GM12865 (cell line): ENCODE measurements at places on chromosomes 16 and 17.

- peak; percentile 10 for DNase-seq
Measured at GRCh38 chr17:17971431-17972125, 622 bp downstream of the TOM1L2 start.

GRCh38 chr16:67951485-67951884, 7.6 kb upstream of the LCAT start:
- DNase-seq: no peak

DNA sequence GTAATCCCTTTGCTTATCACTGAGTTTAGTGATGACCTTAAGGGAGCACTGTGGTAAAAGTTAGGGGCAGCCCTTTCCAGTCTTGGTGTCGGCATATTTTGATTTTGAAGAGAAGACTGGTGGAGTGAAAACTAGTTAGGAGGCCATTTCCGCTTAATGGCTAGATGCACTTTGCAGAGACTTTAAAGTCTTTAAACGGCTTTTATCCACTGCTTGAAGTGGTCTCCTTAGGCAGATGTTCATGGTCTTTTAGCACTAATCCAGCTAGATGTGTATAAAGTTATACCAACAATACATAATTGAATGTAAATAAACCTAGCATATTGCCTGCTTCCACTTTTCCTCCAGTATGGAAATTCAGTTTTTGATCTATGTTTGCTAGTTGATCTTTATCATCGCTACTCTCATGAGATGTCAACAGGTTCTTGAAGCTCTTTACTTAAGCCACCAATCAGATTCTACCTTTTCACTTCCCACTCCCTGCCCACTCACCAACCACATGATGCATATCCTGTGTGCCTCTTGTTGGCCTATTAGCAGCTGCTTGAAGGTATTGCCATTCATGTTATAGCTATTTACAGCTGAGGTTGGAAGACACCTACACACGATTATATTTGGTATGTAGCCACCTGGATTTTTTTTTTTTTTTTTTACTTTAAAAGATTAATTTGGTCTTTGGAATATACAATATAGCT, 132.0 kb downstream of the NLK start:
- DNase-seq: peak; percentile 26

DNA sequence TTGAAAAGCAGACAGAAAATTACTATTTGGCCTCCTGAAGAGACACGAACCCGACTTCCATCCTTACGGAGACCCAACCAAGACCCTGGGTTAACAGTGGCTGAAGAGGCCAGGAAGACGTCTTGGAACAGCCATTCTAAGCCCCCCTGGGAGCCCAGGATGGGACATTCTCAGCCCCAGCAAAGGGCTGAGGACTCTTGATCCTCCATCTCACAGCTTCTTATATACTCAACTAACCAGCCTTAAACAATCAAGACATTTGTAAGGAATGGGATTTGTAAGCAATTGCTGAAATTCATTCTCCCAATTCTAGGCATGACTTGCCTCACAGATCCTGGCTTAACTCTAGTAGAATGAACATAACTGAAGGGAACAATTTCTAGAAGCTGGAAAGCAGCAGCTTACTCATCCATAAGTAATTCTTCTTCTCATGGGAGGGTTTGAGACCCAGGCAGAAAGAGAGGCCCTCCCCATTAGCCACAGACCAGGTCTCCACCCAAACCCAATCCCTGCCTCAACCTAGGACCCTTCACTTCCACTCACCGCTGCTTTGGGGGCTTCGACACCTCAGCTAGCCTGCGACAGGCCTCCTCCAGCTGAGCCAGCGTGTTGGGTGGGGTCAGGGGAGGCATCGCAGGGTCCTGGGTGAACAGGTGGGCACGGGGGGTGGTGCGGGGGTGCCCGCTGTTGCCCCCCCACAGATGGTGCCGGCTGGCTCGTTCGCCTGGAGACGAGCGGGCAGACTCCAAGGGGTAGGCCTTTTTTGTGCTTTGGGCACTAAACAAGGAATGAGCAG, 25.5 kb downstream of the AXIN2 start:
- DNase-seq: no peak

GRCh38 chr16:70508752-70509151, 14.6 kb downstream of the COG4 start:
- peak; percentile 32 for DNase-seq

GRCh38 chr16:88524973-88525662, 45.1 kb upstream of the ZC3H18 start:
- DNase-seq: no peak

GRCh38 chr17:30829022-30829421, 2.7 kb upstream of the ATAD5 start:
- DNase-seq: no peak

DNA sequence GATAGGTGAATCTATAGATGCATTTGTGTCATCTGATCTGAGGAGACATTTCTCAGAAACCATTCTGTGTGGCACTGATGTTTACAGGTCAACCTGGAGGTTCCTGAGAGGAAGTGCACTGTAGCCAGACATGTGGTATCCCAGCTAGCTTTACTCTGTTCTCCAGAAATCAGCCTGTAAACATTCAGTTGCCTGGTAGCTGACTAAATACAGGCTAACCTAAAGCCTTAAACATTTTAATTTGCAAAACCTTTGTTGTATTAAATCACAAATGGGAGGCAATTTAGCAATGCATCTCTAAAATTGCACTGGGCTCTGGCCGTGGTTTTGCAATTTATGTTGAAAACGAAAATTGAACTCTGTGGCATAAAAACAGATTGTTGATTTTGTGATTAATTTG, 207.6 kb downstream of the FTO start:
- no peak for DNase-seq

GRCh38 chr17:17175917-17176316, 30.2 kb downstream of the PLD6 start:
- peak; percentile 56 for DNase-seq

DNA sequence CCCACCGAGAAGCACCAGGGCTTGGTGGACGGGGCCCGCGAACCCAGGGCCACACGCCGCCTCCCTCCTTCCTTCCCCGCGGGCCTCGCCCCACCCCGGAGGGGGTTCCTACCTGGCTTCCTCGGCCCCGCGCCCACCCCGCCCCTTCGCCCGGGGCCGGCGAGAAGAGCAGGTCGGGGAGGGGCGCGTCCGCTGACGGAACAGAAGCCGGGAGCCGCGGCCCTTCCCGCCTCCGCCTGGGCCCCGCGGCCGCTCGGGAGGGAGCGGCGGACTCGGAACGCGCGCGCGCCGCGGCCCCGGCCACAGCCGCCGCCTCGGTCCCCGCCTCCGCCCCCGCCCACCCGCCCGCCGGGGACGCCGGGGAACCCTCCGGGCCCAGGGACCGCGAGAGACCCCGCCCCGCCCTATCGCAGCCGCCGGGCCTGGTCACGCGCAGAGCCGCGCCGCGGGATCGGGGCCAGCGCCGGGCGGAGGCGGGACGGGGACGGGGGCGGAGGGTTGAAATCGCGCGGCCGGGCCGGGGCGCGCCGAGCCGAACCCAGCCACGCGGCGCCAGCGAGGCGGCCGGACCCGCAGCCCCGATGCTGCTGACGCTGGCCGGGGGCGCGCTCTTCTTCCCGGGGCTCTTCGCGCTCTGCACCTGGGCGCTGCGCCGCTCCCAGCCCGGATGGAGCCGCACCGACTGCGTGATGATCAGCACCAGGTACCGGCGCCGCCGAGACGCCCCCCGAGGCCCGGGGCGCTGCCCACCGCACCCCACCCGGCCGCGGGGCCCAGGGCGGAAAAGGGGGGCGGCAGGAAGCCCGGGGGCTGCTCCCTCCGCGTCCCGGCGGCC, at the start of gene TLCD3A:
Gene TLCD3A (plus strand): TSS at position 530 of the 835 bp plus-strand sequence. CDS start 52 bp downstream, at position 582.
- peak; percentile 58 for DNase-seq

DNA sequence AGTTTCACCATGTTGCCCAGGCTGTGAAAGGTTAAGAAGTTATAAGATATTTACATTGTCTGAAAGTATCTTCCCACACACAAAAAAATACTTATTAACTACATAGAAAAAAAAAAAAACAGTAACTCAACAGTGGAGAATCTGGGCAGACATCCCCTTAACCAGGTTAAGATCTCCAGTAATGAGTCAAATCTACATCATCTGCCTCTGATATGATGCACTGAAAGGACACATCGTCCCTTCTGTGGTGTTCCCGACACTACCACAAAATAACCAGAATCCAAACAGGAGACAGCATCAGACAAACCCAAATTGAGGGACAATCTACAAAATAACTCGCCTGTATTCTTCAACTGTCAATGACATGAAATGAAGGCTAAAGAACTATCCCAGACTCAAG, 40.0 kb downstream of the CMTM4 start:
- DNase-seq: no peak

GRCh38 chr16:27827765-27828164, 235.7 kb downstream of the GSG1L start:
- no peak for DNase-seq

DNA sequence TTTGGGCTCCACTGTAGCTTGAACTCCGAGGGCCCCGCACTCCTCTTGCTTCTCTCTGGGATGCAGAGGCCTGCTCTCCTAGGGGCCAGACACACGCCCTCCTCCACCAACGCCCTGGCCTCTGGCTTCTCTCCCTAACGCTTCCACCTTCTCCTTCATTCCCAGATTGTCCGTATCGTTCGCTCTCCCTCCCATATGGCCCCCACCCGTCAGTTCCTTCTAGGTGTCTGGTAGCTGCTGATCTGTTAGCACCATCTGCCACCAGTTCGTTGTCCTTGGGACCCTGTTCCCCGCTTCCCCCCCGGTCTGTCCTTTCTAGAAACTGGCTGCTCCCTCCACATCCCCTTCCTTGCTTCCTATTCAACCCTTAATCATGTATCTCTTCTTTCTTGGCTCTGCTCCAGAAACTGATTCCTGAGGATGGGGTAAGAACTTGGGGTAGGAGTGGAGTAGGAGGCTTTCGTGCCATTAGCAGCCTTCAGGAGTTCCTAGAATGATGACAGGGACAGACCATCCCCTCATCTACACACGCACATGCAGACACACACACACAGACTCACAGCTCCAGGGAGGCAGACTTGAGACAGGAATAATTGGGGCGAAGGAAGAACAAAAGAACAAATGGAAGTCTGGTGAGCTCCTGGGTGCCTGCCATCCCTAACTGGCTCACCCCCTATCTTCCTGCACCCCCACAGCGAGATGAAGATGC, 4.3 kb downstream of the ATP1B2 start:
- DNase-seq: no peak

- no peak for DNase-seq
Measured at GRCh38 chr17:74356646-74357465, 4.8 kb downstream of the BTBD17 start.

- DNase-seq: no peak
Measured at GRCh38 chr17:73765824-73766563, 121.7 kb upstream of the SDK2 start.

DNA sequence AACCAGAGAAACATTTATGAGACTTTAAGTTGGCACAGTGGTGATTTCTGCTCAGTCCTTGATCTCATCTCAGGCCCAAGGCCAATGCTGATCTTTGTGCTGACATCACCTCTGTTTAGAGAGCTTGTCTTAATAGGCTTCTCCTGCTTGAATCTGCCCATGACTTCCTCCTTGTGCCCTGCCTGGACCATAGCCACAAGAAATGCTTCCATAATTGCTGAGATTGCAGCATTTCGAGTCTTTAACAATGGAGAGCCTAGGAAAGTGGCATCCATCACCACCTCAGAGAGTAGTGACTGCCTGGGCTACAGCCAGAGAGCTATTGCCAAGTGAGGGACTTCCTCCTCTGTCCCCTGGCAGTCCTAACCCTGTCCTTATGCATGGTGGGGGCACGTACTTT, 25.1 kb upstream of the MMP2 start:
- DNase-seq: no peak

DNA sequence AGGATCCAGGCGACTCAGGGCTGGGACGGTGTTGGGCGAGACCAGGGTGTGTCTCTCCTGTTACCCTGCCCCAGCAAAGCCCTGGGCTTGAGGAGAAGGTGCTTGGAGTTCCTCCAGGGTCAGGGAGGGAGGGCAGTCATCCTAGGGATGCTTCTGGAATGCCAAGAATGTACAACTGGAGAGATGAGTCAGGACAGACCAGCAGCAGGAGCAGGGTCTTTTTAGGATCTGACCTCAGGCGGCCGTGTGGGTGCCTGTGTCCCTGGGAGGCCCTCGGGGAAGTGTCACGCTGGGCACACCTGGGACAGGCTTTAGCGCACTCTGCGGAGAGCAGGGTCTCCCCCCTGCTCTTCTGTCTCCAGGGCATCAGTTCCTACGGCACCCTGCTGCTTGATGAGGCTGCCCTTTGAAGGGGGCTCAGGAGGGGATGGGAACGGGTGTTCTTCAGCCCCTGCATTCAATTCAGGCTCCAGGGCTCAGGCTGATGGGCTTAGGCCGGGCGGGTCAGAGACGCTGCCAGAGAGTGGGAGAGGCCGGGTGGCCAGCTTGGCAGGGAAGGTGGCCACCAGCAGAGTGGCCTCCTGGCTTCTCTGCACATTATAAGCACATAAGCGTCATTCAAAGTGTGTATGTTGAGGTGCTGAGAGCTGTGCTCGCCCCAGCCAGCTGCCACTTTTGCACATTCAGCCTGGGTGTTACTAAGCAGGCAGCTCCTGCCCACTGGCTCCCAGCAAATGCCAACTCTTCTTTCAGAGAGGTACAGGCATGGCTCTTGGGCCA, 8.4 kb upstream of the MTSS2 start:
- DNase-seq: no peak

DNA sequence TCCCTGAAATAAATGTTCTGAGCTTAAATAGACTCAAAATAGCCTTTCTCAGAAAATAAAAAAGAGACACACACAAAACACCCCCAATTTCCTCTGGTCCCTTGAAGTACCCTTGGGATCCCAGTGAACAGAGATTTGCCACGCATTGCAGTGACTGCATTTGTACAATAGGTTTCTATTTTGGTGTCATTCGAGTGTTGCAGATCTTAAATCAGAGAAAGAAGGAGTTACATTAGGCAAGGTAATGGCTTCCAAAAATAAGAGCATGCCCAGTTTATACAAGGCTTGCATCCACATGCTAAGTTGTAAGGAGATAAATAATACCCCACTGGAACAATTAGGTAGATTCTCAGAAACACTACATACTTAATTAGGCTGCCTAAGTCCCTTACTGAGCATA, 2.2 kb downstream of the TOX3 start:
- no peak for DNase-seq

DNA sequence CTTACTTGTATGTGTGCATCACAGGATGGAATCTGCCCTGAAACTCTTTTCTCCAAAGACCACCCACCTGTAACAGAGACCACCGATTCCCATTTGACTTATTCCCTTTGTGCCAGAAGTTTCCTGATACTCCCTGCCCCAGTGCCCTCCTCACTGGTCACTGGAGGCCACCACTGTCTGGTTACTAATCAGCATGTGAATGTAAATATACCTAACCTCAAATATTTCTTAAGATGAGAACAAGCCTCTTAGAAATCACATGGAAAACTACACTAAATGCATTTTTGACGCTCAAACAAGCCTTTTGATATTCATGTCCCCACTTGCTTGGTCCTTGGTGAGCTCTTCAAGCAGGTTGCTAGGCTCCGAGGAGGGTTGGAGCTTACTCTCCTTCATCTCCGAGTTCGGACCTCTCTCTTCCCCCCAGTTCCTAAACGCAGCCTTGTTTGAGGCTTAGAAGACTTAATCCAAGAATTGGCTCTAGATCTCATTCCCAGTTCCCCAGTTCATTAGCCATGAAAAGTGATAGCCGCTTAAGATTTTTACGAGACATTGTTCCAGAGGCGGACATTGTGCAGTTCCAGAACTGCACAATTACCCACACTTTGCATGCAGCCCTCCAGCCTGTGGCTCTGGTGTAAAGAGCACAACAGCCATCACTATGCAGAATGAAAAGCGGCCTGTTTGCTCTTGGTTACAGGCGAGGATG, 579.2 kb upstream of the PSMD7 start:
- no peak for DNase-seq
